ENCODE measurements at places on chromosomes 5 and 9.

GRCh38 chr5:174094857-174095606 lies 49.5 kb downstream of the NSG2 start:
- DNase-seq = no peak

GRCh38 chr5:163407034-163407655 lies 30.2 kb upstream of the CCNG1 start:
- DNase-seq = no peak

GRCh38 chr9:81849631-81850259 lies 78.5 kb upstream of the SPATA31D4 start:
- no peak for DNase-seq

DNA sequence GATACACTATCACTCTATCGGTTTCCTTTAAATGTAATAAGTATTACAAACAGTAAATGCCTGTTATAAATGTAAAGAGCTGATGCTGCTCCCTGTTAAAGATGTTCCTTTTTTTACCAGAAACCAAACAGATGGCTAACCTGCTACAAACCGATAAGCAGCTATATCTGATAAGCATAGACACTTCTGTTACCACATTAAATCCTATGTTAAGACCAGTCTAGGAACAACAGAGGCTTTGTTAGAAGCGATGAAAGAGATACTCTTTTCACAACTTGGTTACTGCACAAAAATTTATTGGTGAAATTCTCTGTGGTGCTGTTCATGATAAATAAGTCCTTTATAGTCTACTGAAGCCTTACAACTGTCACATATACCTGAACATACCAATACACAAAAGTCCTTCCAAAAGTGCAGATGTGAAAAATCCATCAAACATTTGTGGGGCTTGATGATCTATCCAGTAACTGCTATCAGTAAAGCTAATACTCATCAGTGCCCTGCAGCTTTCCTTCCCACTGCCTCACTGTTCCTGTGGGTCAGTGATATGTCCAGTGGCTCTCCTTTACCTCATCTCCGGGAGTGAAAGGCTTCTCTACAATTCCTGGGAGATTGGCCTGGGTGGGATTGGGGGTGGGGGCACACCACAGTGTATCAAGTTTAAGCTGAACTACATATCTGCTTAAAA lies 25.8 kb upstream of the PRXL2C start:
- DNase-seq = no peak

- DNase-seq = no peak
Observed at GRCh38 chr9:109238655-109239054, 71.6 kb upstream of the FRRS1L start.

All from activated CD8-positive, alpha-beta memory T cell treated with anti-CD3 and anti-CD28 coated beads, Interleukin-2, amount 50 U/mL, for 48 hours (primary cell).